ENCODE measurements at places on chromosomes 5 and 9. TPM values are rescaled to one million over a fixed set of nuclear protein-coding genes. Genes with fewer than 3 reads are reported as not detected.
A peak's percentile ranks its signal among the peaks of the same experiment; 100 is the strongest.

Gene PDE6A
- total RNA-seq, result 0.08 TPM

Gene PCDHA10
- 0.55 TPM for total RNA-seq

DNA sequence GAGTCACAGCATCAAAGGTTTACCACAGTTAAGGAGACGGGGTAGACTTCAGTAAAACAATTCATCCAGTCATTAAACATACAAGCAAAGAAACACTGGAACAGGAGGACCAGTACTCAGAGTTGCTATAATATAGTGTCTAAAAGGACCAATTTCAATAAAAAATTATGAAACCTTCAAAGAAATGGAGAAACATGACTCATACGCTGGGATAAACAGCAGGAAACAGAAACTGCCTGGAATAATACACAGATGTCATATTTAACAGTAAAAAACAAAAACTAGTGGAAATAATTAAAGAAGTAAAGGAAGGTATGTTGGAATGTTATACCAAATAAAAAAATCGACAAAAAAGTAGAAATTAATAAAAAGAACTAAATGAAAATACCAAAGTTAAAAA lies 1075.9 kb downstream of the NR2F1-AS1 start:
- no peaks in the 10 kb centered on the region for H3K4me1 ChIP-seq
- no peak overlapping the region for H3K4me3 ChIP-seq
- no peak for DNase-seq

- DNase-seq, result no peak
- H3K27me3 ChIP-seq, result no peaks in the 10 kb centered on the region
- H3K4me3 ChIP-seq, result no peak overlapping the region
- H3K27ac ChIP-seq, result no peak overlapping the region
- no peaks in the 10 kb centered on the region for H3K36me3 ChIP-seq
These were observed 402.3 kb upstream of the ADAMTS16 start for GRCh38 chr5:4737868-4738267.

DNA sequence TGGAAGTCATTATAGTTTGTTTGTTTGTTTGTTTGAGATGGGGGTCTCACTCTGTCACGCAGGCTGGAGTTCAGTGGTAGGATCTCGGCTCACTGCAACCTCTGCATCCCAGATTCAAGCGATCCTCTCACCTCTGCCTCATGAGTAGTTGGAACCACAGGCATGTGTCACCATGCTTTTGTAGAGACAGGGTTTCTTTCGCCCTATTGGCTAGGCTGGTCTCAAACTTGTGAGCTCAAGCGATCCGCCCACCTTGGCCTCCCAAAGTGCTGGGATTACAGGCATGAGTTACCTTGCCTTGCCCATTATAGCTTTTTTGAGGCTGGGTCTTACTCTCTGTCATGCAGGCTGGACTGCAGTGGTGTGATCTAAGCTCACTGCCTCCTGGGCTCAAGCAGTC lies 28.8 kb downstream of the NSD1 start:
- DNase-seq, result no peak
- H3K27me3 ChIP-seq, result no peaks in the 10 kb centered on the region
- no peak overlapping the region for H3K27ac ChIP-seq
- H3K4me1 ChIP-seq, result no peaks in the 10 kb centered on the region
- H3K4me3 ChIP-seq, result no peak overlapping the region
- H3K36me3 ChIP-seq, result no peaks in the 10 kb centered on the region

DNA sequence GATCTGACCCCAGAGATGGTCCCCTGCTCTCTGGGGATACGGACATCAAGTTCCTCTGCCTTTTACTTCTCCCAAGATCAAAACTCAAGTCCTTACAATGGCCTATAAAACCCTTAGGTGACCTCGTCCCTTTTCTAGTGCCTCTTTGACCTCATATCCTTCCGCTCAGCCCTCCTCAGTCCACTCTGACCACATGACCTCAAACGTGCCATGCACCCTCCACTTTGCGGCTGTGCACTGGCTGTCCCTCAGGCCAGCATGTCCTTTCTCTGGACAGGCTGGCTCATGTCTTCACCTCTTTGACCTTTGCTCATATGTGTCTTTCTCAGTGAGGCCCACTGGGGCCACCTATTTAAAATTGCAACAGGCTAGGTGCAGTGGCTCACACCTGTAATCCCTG lies 14.7 kb downstream of the TRMO start:
- no peaks in the 10 kb centered on the region for H3K4me1 ChIP-seq
- H3K4me3 ChIP-seq, result no peak overlapping the region
- no peaks in the 10 kb centered on the region for H3K27me3 ChIP-seq
- H3K36me3 ChIP-seq, result peaks cover 57% of the 10 kb centered on the region

Gene RBM27
- 16.4 TPM for total RNA-seq

GRCh38 chr9:123291736-123292135 lies 23.4 kb upstream of the STRBP start:
- H3K27ac ChIP-seq, result no peak overlapping the region
- no peaks in the 10 kb centered on the region for H3K27me3 ChIP-seq
- no peak overlapping the region for H3K4me3 ChIP-seq
- no peak for DNase-seq
- no peaks in the 10 kb centered on the region for H3K36me3 ChIP-seq

- H3K27ac ChIP-seq, result no peak overlapping the region
- no peak for DNase-seq
- H3K36me3 ChIP-seq, result no peaks in the 10 kb centered on the region
These were observed 59.5 kb downstream of the EGFLAM start for GRCh38 chr5:38317868-38318267.

DNA sequence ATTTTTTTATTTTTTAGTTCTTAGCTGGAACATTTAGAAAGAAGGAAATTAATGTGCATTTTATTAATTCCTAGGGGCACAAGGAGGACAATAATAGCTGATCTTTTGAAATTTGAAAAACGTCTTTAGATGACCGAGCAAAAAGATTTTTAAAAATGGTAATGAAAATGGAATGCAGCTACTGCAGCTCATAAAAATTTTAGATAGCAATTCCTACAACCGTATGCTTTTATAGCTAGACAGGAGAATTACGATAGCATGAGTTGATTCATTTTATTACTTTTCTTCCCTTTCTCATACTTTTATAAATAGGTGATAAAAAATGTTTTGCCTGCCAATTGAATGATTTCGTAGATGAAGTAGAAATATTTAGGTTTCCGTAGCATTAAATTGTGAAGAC lies 13.7 kb upstream of the RUFY1 start:
- H3K27ac ChIP-seq, result no peak overlapping the region
- no peak overlapping the region for H3K4me3 ChIP-seq
- H3K36me3 ChIP-seq, result no peaks in the 10 kb centered on the region
- no peaks in the 10 kb centered on the region for H3K4me1 ChIP-seq
- no peak for DNase-seq

Gene ACOT12
- total RNA-seq, result not detected

DNA sequence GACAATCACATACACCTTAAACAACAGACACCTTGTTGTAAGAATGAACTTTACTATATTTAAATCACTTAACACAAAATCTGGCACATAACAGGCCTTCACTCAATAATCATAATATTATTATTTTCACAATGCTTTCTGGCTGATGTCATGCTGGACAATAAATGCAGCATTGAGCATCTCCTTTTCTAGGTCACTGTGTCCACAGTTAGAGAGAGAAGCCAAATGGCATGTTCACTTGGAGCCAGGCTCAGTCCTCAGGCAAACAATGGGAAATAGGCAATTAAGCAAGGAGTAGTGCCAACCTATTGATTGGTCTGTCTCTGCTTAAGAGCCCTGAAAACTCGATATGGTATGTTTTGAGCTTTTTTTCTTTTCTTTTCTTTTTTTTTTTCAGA lies 50.6 kb upstream of the KLF4 start:
- H3K27me3 ChIP-seq, result no peaks in the 10 kb centered on the region
- DNase-seq, result no peak
- H3K36me3 ChIP-seq, result no peaks in the 10 kb centered on the region
- H3K4me1 ChIP-seq, result no peaks in the 10 kb centered on the region

Gene ALDOB
- total RNA-seq, result 0.85 TPM

DNA sequence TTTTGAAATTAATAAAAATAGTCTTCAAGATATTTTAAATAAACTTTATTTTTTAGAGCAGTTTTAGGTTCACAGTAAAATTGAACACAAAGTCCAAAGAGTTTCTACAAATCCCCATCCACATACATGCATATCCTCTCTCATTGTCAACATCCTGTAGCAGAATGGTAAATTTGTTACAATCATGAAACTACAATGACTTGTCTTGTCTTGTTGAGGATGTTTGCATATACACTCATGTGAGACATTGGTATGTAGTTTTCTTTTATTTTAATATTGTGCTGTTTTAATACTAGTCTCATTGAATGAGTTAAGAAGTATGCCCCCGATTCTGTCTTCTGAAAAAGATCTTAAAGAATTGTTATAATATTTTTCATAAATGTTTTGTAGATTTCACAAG lies 447.0 kb upstream of the EDIL3 start:
- H3K27me3 ChIP-seq, result no peaks in the 10 kb centered on the region
- H3K36me3 ChIP-seq, result no peaks in the 10 kb centered on the region
- no peak for DNase-seq

GRCh38 chr9:70588999-70589398 lies 174.5 kb upstream of the KLF9 start:
- no peak overlapping the region for H3K4me3 ChIP-seq
- H3K27ac ChIP-seq, result peak overlapping the region; percentile 96
- H3K27me3 ChIP-seq, result no peaks in the 10 kb centered on the region
- no peaks in the 10 kb centered on the region for H3K4me1 ChIP-seq
- no peaks in the 10 kb centered on the region for H3K36me3 ChIP-seq

Gene LHX3
- total RNA-seq, result 0.16 TPM

DNA sequence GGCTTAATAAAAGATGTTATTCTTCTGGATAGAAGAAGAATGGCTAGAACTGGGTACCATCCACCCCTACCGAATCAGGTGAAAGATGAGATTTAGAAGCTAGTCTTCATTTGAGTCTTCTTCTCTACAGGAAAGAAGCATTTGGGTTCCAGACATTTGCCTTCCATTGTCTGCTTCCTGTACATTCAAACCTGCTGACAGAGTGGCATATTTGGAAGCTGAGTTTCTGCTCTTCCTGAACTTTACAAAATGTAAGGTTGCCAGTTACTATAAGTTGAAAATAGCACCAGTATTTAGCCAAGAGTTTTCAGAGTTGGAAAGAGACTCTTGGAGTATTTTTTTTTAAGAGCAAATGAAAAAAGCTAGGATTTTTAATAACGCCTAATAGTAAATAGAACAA lies 525.4 kb upstream of the TLE4 start:
- H3K4me1 ChIP-seq, result no peaks in the 10 kb centered on the region
- H3K36me3 ChIP-seq, result no peaks in the 10 kb centered on the region
- no peak overlapping the region for H3K4me3 ChIP-seq
- no peaks in the 10 kb centered on the region for H3K27me3 ChIP-seq
- H3K27ac ChIP-seq, result no peak overlapping the region

DNA sequence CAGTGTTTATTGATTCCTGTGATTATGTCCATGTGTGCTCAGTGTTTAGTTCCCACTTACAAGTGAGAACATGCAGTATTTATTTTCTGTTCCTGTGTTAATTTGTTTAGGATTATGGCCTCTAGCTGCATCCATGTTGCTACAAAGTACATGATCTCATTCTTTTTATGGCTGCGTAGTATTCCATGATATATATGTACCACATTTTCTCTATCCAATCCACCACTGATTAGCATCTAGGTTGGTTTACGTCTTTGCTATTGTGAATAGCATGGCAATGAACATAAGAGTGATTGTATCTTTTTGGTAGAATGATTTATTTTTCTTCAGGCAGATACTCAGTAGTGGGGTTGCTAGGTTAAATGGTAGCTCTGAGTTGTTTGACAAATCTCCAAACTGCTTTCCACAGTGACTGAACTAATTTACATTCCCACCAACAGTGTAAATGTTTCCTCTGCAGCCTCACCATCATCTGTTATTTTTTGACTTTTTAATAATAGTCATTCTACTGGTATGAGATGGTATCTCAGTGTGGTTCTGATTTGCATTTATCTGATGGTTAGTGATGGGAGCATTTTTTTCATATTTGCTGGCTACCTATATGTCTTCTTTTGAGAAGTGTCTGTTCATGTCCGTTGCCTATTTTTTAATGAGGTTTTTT lies 47.5 kb upstream of the ELL2 start:
- no peak overlapping the region for H3K27ac ChIP-seq
- no peaks in the 10 kb centered on the region for H3K36me3 ChIP-seq

Gene C5
- total RNA-seq, result 1.1 TPM

Gene FOXI1
- total RNA-seq, result not detected

Gene GLRA1
- not detected for total RNA-seq

- no peaks in the 10 kb centered on the region for H3K36me3 ChIP-seq
- no peak overlapping the region for H3K4me3 ChIP-seq
- no peaks in the 10 kb centered on the region for H3K4me1 ChIP-seq
- no peak for DNase-seq
These were observed 17.0 kb upstream of the MSMP start for GRCh38 chr9:35771075-35771433.

- no peak for DNase-seq
- H3K27ac ChIP-seq, result no peak overlapping the region
- H3K4me1 ChIP-seq, result no peaks in the 10 kb centered on the region
- H3K27me3 ChIP-seq, result no peaks in the 10 kb centered on the region
These were observed 285.3 kb downstream of the SLF1 start for GRCh38 chr5:94903726-94904125.

Gene ERBIN
- 33.0 TPM for total RNA-seq

DNA sequence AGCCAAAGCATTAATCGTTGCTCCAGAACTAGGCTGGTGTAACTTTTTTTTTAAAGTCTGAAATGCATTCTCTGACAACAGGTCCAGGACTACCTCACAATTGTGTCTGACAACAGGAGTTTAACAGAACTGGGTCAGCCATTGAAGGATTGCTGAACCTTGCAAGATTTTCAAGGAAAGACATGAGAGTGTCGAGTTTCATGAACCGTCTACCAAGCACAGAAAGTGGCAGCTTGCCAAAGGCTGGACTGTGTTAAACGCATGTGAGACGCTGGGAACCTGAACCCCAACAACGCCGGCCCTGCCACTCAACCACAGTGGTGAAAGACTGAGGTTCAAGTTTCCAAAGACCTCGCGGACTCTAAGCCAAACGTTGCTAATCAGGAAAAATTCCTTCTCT lies 79.1 kb downstream of the LHFPL2 start:
- peak; percentile 78 for DNase-seq
- no peak overlapping the region for H3K4me3 ChIP-seq
- H3K4me1 ChIP-seq, result peaks cover 41% of the 10 kb centered on the region
- H3K27ac ChIP-seq, result peak overlapping the region; percentile 2
- no peaks in the 10 kb centered on the region for H3K27me3 ChIP-seq
- H3K36me3 ChIP-seq, result no peaks in the 10 kb centered on the region

Gene ARL14EPL
- total RNA-seq, result not detected

Gene TTC23L
- 0.28 TPM for total RNA-seq

GRCh38 chr5:62124266-62124665 lies 181.7 kb upstream of the KIF2A start:
- no peaks in the 10 kb centered on the region for H3K27me3 ChIP-seq
- no peak overlapping the region for H3K4me3 ChIP-seq
- no peak for DNase-seq
- H3K27ac ChIP-seq, result no peak overlapping the region
- H3K4me1 ChIP-seq, result no peaks in the 10 kb centered on the region

Gene FOXD4L3
- not detected for total RNA-seq
